Forelimb muscle (tissue), 1 donor: ENCODE measurements at places on chromosomes 5 and 9.

- no peak for DNase-seq
Measured at GRCh38 chr9:7237473-7238246, 479.9 kb downstream of the KDM4C start.

- DNase-seq = no peak
Measured at GRCh38 chr5:179478624-179479023, 71.7 kb upstream of the RUFY1 start.

DNA sequence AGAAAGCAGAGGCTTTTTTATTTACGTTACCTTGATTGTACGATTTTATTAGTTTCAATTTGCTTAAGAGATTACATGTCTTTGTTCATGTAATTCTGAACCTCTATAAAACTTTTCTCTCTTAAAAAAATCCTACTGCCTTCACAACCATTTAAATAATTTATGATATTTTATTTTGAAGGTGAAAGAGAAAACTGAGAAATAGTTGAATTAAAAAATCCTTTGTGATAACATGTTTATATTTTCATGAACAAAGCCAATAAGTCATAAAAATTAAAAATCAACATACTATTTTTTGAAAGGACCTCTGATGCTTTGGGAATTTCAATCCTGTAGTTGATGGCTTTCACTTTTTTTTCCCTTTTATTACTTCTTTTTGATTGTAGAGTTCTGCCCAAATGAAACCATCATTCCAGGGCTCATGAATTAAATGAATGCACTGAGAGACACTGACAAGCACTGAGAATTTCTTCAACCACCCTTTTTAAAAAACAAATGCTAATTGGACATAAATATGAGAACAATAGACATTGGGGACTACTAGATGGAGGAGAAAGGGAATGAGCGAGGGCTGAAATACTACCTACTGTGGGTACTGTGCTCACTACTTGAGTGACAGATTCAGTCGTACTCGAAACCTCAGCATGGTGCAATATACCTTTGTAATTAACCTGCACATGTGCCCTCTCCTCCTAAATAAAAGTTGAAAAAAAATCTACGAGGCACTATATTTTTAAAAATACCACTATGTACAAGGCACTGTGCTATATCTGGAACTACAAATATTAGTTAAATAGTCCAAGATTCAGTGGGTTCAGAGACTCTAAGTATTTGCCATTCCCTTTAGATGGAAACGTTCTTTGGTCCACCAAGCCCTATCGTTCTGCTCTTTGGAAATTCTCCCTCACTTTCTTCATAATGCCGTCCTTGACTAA lies 5.9 kb downstream of the CDKN2A start:
- DNase-seq = no peak

DNA sequence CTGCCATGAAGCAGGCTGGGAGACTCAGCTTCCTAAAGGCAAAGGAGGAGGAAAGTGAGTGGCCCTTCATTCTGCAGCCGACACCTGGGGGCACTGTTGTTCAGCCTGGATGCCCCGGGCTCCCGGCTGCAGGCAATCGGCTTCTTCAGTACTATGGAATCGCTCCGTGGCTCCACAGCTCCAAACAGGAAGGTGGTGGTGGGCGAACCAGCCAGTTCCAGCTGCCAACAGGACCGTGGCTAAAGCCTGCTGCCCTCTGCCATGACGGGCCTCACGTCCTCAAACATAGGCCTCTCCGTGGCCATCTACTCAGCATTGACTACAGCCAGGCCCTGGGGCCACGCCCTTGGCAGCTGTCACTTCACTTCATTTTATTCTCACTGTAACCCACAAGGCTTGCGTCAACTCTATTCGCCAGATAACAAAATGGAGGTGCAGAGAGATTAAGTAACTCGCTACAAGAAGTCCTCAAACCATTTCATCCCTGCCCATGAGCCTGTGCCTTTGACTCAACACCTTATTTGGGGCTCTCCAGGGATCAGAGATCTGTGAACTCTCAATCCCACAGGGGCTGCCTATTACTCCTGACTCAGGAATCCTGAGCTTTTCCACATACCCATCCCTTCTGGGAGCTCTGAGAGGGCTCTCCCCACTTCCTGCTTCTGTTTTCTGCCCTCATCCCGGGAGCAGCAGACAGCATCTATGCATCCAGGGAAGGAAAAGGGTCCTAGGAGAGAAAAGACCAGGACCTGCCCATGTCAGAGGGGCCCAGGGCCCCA lies 38.0 kb downstream of the PAX5 start:
- no peak for DNase-seq

DNA sequence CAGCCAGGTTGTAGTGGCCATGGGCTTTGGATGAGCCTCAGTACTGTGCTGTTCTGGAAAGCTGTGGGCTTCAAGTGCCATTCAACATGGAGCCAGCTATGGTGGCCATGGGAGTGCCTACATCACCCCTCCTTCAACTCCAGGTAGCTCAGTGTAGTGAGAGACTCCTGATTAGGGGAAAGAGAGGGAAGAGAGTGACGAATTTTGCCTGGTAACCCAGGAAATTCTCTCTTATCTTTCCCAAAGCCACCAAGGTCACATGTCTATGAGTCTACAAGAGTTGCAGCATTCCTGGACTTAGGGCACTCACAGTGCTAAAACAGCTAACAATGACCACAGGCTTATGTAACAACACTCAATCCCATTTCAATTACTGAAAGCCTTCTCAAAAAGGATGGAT lies 81.7 kb upstream of the SPTLC1 start:
- no peak for DNase-seq
